Neural progenitor cell (in vitro differentiated cells): ENCODE measurements at places on chromosomes 6 and 20. TPM values are rescaled to one million over a fixed set of nuclear protein-coding genes. Genes with fewer than 3 reads are reported as not detected.

Gene KCNQ2
- 39.5 and 106 TPM in 2 replicates for total RNA-seq

Gene RNF39
- total RNA-seq, result not detected in 2 replicates

- no peak for DNase-seq
These were observed 7.1 kb downstream of the TDP2 start for GRCh38 chr6:24659561-24659960.

- DNase-seq, result no peak
These were observed 35.0 kb downstream of the SESN1 start for GRCh38 chr6:109059571-109060021.

- DNase-seq, result no peak
These were observed 2.3 kb upstream of the TLDC2 start for GRCh38 chr20:36873498-36874189.

DNA sequence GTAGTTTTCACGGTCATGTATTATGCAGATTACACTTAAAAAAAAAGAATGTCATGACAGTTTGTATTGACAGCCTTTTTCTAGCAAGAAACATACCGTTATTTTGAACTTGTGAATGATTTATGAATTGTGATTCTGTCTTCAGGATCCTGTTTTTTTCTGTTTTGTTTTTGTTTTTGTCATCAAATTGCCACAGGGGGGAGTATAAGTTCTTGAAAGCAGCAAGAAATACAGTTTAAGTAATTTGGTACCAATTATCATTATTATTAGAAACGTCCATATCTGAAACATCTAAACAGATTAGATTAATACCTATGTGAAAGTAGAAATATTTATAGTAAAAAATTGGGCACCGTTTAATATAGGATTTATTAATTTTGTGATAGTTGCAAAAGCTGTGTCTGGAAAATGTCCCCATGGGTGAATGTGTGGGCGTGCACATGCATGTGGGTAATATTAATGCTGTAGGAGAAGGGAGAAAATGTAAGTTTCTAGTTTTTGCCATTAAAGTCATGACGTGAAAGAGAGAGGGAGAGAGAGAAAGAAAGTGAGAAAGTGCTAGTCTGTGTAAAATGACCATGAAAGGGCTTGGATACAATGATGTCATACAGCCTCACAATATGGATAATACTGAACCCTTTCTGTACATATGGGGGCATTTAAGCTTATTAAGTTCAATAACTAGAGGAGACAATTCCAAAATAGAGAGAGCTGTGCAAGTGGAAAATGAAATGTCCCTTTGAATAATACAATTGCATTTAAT, 9.4 kb upstream of the CCN2 start:
- no peak for DNase-seq

Gene JPH2
- total RNA-seq, result not detected in 2 replicates

- DNase-seq, result no peak
These were observed 38.8 kb downstream of the LYRM2 start for GRCh38 chr6:89599727-89600126.

Gene MTFR2
- 6.2 and 12.6 TPM in 2 replicates for total RNA-seq

Gene FOXC1
- 0.09 and 0.45 TPM in 2 replicates for total RNA-seq

GRCh38 chr6:139625081-139625939, 250.9 kb upstream of the CITED2 start:
- DNase-seq, result no peak

Gene LST1
- total RNA-seq, result not detected in 2 replicates

Gene BIRC7
- total RNA-seq, result not detected in 2 replicates

Gene SRSF12
- 19.2 and 23.2 TPM in 2 replicates for total RNA-seq

- DNase-seq, result peak; percentile 17
These were observed 86.6 kb downstream of the SESN1 start for GRCh38 chr6:109008054-109008453.

GRCh38 chr20:60993433-60994044, 258.5 kb upstream of the CDH4 start:
- DNase-seq, result no peak

Gene CRISP3
- not detected in 2 replicates for total RNA-seq

DNA sequence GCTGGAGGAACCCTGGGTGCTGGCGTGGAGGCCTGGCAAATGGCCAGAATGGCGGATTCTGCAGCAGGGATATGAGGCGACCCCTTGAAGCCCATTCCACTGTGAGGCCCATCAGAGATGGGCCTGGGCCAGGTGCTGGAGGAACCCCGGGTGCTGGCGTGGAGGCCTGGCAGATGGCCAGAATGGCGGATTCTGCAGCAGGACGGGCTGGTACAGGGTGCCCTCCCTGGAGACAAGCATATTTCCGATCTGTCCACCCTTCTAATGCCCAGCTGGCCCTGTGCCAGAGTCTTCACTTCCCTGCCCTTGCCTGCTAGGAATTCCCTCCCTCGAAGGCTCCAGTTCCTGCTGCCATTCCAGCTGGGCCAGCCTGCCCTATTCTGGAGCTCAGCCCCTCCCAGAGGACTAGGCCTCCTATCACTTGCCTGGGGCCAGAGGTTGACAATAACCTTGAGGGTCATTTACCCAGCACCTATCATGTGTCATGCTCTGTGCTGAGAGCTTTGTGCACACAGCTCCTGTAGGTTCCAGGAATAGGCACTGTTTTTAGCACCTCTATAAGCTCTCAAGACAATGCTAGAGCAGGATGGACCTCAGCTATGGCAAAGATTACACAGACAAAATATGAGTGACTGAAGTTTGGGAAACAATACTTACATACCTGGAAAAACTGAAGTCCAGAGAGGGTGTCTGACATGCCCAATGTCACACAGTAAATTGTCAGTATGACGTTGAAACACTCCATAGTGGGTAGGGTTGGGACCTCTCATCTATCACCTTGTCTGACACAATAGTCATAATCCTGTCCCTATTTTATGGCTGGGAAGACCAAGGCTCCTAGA, 21.4 kb downstream of the SUN5 start:
- no peak for DNase-seq

Gene C20orf202
- not detected in 2 replicates for total RNA-seq

GRCh38 chr6:135675026-135675425, 176.5 kb upstream of the PDE7B start:
- no peak for DNase-seq

GRCh38 chr6:37493661-37493995, 6.1 kb downstream of the CCDC167 start:
- DNase-seq, result no peak

DNA sequence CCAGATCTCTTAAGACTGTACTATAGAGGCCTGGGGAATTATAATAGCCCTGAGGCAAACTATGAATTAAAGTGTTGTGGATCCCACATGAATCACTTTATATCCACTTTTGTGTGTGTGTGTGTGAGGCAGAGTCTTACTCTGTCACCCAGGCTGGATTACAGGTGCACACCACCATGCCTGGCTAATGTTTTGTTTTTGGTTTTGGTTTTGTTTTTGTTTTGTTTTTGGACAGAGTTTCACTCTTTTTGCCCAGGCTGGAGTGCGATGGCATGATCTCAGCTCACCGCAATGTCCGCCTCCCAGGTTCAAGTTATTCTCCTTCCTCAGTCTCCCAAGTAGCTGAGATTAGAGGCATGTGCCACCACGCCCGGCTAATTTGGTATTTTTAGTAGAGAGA, 32.2 kb upstream of the MICB start:
- DNase-seq, result no peak

Gene DYNLT2
- 3.3 and 4.7 TPM in 2 replicates for total RNA-seq

- no peak for DNase-seq
These were observed 43.4 kb downstream of the RALY start for GRCh38 chr20:34037121-34037520.

DNA sequence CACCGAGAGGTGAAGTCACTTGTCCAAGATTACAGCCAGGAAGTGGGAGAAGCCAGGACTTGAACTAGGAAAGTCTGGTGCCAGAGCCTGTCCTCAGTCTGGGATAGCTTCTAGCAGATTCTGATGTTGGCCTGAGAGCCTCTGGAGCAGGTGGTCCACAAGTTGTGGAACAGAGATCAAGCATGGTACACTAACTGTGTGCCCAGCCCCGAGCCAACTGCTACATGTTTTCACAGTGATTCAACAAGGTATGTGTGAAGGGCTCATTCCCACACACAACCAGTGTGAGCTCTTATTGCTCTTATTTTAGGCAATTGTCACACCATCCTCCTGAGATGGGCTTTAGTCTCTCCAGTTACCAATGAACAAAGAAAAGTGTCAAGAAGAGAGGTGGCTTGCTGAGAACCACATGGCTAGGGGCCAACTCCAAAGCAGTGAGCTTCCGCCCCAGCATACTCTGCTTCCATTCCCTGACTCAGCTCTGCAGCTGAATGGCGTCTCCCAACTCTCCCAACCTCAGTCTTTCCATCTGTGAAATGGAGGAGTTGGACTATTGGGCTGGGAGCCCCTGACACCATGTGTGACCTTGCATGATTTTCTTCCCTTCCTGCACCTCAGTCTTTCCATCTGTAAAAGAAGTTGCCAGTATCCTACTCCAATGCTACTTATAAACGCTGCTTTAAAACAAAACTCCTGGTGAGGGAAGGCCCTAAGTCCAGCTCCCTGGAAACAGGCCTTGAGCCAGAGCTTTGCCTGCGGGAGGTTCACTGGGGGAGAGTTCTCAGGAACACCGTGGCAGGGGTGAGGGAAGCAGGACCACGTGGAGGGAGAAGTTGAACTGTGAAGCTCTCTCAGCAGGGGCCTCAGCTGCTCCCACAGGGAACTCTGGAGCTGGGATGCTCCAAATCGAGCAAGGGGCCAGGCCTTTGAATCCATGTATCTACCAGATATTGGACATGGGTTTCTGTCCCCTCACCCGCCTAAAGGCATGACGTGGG, 40.9 kb downstream of the CDH22 start:
- DNase-seq, result no peak

Gene NUP153
- 62.5 and 68.7 TPM in 2 replicates for total RNA-seq

Gene WFDC2
- total RNA-seq, result 2.7 and 5.8 TPM in 2 replicates

Gene TM9SF4
- 27.9 and 41.7 TPM in 2 replicates for total RNA-seq

- DNase-seq, result no peak
These were observed 62.4 kb downstream of the TNFRSF21 start for GRCh38 chr6:47247227-47247797.

Gene HCRTR2
- 0.06 TPM in 1 of 2 replicates, not detected in the other for total RNA-seq

DNA sequence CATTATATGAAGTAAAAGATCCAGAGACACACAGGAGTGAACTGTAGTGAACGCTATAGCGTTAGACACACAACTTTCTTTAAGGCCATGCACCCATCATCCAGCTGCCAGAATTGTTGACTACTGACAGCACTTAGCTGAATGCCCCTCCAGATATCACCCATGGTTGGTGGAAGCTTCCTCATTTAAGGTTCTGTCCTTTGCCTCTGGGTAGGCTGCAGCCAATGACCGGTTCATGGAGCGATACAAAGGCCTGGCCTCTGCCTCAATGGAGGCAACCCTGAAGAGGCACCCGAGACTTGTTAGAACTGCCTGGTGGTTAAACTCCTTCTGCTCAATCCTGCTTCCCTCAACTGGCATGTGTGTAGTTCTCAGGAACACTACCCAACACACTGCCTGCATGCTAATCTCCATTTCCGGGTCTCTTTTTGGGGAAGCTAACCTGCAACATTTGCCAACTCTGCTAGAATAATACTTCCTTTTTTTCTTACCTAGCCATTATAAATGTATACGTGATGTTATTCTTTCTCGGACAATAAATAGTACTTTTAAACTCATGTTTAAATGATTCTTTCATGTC, 49.8 kb upstream of the THEMIS start:
- DNase-seq, result no peak

DNA sequence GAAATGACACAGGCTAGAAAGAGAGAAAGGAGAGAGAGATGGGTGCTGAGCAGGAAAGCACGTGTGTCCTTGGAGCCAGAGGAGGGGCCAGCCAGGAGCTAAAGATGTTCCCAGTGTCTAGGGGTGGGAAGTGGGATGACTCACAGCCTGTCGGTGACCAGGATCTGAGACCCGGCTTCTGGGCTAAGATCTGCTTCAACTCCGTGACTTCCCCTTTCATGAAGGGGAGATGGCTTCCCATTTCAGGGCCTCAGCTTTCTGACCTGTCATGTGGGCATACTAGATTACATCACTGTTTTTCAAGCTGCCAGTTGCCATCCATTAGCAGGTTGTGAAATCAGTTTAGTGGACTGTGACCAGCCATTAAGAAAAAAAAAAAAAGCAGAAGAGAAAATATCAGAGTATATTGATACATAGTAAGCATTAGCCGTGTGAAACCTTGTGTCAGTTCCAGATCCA, 5.4 kb downstream of the TGM3 start:
- no peak for DNase-seq

DNA sequence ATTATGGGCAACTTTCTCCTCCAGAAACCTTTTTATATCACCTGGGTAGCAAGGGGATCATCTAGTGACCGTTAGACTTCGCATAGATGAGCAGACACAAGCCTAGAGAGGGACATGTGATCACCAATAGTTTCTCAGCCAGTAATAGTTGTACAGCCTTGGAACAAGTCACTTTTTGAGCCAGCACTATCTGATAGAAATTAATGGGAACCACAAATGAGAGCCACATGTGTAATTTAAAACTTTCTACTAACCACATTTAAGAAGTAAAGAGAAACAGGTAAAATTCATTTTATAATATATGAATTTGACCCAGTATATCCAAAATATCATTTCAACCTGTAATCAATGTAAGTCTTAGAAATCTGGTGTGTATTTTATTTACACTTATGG, 592 bp upstream of the CTNNBL1 start:
- DNase-seq, result no peak

DNA sequence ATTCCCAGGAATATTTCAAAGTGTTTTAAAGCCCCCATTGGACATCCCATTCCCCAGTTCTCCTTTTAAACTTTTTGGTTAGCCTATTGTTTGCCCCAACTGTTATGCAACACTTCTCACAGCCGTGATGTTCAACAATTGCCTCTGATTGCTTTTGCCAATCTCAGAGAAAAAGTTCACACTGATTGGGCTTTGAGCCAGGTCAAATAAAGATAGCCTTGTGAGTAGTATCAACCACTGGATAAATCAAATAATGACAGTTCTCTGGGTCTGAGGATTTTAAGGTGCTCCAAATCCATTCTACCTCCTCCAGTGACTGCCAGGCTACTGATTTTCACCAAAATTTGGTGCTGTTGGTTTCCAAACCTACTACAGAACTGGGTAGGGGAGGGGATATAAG, 19.1 kb upstream of the NOP56 start:
- DNase-seq, result no peak

DNA sequence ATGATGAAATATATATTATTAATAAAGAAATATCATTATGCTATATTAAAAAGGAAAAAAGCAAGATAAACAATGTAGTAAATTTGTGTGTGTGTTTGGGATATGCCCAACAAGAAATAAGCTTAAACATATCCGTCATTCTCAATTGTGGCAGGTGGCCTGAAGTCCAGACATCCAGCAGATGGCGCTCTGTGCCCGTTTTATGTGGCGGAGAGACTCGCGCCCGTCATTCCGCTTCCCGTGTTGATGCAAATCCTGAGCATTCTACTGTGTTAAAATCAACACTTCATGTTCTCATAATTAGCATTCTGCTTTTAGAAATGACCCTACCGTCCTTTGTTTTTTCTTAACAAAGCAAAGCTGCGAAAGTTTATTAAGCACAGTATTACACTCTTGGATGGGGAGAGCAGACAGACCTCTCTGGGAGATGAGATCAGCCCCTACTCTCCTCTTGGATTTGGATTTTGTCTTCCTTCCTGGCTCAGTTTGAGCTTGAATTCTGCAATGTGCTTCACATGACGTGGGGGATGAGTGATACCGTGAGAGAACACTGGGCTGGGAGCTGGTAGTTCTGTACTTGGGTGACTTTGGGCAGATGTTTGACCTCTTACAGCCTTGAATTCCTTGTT, 125.8 kb downstream of the MCHR2 start:
- DNase-seq, result peak; percentile 91
